ENCODE measurements at places on chromosomes 13 and 19.

DNA sequence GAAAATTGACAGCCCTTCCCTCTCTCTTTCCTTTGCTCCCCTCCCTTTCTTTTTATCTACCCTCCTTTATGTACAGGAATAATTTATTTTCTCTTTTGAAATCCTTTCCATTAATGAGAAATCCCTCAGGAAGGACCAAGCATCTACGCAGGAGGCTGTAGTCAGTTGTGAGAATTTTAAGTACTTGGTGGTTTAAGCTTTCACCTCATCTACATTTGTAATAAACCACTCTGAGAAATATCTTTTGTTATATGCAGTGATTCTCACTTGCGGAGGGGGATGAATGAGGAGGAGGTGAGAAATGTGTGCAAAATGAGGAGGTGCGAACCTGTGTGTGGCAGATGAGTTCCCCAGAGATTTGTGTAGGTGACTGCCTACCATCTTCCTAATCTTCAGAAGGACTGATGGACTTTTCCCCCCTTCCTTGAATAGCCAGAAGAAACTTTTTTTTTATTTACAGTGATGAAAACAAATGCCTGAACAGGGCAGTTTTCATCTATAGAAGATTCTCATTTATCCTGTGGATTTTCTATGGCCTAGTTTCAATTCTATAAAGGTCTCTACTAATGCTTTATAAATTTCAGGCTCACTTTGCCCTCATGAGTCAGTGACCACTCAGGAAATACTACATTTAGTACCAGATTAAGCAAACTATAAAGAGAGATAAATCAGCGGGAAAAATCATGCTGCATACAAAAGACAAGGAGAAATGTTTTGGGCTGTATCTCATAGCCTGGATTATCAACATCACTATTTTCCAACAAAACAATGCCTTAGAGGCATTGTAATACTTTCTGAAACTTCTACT, 118.3 kb downstream of the LHFPL6 start:
- peak; percentile 62 for DNase-seq

GRCh38 chr19:13053761-13054625, 48.7 kb downstream of the LYL1 start:
- DNase-seq: peak; percentile 92

DNA sequence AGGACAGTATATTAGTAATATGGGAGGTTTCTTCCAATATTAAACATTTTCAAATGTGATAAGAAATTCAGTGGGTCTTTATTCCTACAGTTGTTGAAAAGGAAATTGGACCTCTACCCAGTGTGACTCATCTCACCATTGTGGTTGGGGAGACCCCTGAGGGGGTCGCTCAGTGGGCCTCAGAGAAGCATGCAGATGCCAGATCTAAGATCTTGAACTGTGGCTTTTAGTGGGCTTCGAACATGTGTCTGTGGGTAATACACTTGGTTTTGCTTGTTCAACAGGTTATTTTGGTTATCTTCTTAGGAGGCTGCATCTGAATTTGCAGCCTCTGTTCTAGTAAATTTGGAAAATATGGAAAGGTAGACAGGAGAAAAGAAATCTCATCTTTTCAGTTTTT, 132.3 kb downstream of the PCCA start:
- no peak for DNase-seq

GRCh38 chr19:10797541-10798256, 38.3 kb downstream of the TMED1 start:
- DNase-seq: no peak

DNA sequence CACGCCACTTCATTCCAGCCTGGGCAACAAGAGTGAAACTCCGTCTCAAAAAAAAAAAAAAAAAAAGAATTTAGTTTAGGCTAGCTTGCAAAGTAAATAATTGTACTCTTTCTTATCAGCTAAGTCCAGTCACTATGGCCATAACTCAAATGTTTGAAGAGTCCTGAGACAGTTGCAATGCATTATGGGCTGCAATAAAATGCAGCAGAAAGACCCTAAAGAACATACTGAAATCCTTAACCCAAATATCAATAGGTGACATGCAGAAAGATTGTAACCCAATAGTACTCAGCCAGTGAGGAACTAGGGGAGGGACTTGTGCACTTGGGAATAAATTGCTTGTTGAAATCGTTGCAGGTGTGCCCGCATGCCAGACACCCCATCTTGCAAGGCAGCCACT, 20.9 kb upstream of the FFAR2 start:
- no peak for DNase-seq

DNA sequence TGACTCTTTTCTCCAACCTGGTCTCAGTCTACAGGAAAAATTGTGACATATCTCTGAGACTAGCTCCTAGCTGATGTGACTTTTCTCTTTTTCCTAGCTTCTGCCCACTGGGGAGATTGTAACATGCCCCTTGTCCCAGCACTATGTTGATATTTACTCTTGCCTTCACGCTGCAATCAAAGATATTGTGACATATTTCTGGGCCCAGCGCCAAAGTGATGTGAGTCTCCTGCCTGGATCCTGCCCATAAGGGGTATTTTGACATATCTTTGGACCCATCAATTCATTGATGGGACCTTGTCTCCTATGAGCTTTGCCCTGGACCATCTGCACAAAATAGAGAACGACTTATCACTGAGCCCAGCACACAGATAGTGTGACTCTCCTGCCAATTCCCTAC, 41.1 kb downstream of the ZNF729 start:
- no peak for DNase-seq

DNA sequence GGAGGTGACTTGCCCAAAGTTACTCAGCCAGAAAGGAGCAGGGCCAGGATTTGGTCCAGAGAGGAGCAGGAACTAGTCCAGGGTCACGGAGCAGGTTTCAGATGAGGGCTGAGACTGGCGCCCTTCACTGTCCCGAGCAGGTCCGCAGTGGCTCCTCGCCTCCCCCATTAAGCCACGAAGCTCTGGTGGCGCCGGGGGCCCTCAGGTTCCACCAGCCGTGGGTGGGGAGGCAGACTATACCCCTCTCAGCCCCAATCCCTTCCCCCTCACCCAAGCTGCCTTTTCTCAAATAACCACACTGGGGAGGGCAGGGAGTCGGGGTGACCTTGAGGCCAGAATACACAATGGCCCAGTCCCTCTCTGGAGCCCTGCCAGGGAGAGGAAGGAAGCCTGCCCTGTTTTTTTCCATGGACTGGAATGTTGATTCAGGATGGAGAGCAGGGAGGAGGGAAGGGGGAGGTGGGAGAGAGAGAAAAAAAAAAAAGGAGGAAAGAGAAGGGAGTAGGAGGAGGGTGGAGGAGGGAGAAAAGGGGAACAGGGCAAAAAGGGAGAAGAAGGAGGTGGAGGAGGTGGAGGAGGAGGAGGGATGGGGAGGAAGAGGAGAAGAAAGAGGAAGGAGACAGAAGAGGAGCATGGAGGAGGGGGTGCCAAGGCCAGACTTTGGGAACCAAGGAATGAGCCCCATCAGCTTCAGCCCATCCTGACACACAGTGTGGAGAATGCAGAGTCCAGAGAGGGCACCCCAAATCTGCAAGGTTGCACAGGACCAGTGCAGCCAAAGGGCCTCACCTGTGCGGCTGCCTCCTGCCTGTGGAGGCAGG, 19.7 kb downstream of the CEACAM16 start:
- no peak for DNase-seq

DNA sequence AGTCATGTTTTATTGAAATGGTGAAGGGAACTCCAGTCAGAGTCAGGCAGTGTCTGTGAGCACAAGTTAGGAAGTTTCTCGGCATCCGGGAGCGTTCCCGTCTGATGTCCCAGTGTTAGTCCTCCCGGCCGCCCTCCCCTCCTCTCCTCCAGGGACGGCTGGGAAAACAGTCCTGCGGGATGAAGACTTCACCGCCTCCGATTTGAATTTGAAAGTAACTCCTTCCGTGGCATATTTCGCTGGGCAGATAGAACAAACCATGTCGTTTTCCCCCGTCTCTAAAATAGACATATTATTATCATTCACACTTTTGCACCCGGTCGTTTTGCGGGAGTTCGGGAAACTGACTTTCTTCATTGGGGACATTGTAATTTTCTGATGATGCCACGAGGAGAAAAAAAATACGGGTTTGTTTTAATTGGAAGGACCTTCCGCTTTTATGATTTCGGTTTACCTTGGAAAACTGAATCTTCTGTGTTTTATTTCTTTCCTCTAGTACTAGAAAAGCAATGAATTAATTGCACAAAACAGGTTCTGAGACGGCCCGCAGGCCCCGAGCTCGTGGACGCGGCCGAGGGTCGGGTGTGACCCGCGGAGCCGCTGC, 76.6 kb downstream of the ZIC5 start:
- DNase-seq: no peak

- no peak for DNase-seq
Observed at GRCh38 chr13:94674609-94675348, 37.6 kb downstream of the SOX21 start.

DNA sequence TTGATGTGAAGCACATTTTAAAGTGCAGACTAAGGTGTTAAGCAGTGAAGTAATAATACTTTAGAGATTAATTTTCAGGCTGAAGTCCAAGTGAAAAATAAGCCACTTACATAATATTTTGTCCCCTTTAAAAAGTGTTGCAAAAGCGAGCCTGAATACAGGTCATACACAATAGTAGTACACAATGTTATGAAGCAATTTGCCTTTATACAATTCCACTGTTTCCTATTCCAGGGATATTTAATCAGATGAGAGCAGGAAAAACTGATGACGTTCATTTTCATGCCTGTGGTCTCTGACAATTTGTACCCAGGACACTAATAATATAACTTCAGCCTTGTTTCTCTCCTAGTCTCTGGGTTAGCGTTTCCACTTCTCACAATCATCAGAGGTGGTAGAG, 916.7 kb downstream of the PCDH9 start:
- DNase-seq: no peak

- no peak for DNase-seq
Observed at GRCh38 chr13:21443171-21443570, 15.9 kb downstream of the ZDHHC20 start.

GRCh38 chr19:15379999-15380647, 536 bp upstream of the AKAP8 start:
- no peak for DNase-seq

GRCh38 chr13:78430166-78430791, 173.1 kb downstream of the POU4F1 start:
- no peak for DNase-seq

GRCh38 chr19:13930402-13930801, 7.8 kb downstream of the PODNL1 start:
- no peak for DNase-seq

GRCh38 chr19:279231-279630, 12.0 kb downstream of the PLPP2 start:
- no peak for DNase-seq

- no peak for DNase-seq
Observed at GRCh38 chr19:15323496-15324235, 8.7 kb downstream of the BRD4 start.

GRCh38 chr19:38270587-38271167, 6.3 kb downstream of the SPINT2 start:
- no peak for DNase-seq

DNA sequence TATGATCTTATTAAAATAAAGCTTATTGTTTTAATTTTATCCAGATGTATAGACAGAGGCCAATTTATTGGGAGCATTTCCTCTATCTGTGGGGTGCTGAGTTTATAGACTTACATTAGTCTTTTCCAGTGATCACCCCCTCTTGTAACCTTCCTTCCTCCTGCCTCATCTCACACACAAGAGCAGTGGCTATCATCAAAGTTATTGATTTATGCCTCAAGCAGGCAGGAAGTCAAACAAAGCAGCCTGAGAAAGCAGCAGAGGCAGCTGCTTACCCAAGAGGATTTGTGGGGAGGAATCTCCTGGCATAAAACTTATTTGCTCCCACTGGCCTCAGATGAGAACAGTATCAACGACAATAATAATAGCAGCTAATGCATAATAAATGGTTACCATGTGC, 26.3 kb upstream of the DCLK1 start:
- DNase-seq: no peak

GRCh38 chr19:19021115-19021514, 12.2 kb downstream of the SUGP2 start:
- DNase-seq: peak; percentile 34

GRCh38 chr13:27730191-27730590, 62.1 kb upstream of the GSX1 start:
- DNase-seq: no peak

Measured in GM04503 (cell line).